ENCODE measurements at places on chromosomes 1 and 21. TPM values are rescaled to one million over a fixed set of nuclear protein-coding genes. Genes with fewer than 3 reads are reported as not detected.

The VCAM1 gene
- total RNA-seq = 2.3 TPM

The F5 gene
- total RNA-seq = not detected

The MMP23B gene
- 0.49 TPM for total RNA-seq

The S100A12 gene
- total RNA-seq = not detected

The F13B gene
- not detected for total RNA-seq

The CLCA4 gene
- total RNA-seq = not detected

The PCSK9 gene
- total RNA-seq = 0.33 TPM

The SPATA17 gene
- not detected for total RNA-seq

The CTH gene
- total RNA-seq = 1.4 TPM

The MROH9 gene
- total RNA-seq = not detected

The SUSD4 gene
- not detected for total RNA-seq

The PAPPA2 gene
- 0.05 TPM for total RNA-seq

The AKIRIN1 gene
- total RNA-seq = 31.4 TPM

The HS2ST1 gene
- total RNA-seq = 14.7 TPM

The LMO4 gene
- 27.3 TPM for total RNA-seq

The HSF2BP gene
- 0.13 TPM for total RNA-seq

The RCAN1 gene
- total RNA-seq = 29.4 TPM
